PC-9 (cell line): ENCODE measurements at places on chromosomes 13 and 19. TPM values are rescaled to one million over a fixed set of nuclear protein-coding genes. Genes with fewer than 3 reads are reported as not detected.

DNA sequence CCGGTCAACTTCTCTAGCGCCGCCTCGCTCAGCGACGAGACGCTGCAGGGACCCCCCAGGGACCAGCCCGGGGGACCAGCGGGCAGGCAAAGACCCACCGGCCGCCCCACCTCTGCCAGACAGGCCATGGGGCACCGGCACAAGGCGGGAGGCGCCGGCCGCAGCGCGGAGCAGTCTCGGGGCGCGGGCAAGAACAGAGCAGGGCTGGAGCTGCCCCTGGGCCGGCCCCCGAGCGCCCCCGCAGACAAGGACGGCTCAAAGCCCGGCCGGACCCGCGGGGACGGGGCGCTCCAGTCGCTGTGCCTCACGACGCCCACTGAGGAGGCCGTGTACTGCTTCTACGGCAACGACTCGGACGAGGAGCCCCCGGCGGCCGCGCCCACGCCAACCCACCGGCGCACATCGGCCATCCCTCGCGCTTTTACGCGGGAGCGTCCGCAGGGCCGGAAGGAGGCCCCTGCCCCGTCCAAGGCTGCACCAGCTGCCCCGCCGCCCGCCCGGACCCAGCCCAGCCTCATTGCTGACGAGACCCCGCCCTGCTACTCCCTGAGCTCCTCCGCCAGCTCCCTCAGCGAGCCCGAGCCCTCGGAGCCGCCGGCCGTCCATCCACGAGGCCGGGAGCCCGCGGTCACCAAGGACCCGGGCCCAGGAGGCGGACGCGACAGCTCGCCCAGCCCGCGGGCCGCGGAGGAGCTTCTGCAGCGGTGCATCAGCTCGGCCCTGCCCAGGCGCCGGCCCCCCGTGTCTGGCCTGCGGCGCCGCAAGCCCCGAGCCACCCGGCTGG lies 11.3 kb downstream of the C19orf25 start:
- no peaks in the 10 kb centered on the region for H3K36me3 ChIP-seq
- no peak overlapping the region for H3K4me3 ChIP-seq
- no peaks in the 10 kb centered on the region for H3K4me1 ChIP-seq
- DNase-seq, result no peak
- H3K27ac ChIP-seq, result no peak overlapping the region
- H3K27me3 ChIP-seq, result no peaks in the 10 kb centered on the region

GRCh38 chr19:27720155-27720554 lies 1492.8 kb downstream of the UQCRFS1 start:
- H3K27me3 ChIP-seq, result no peaks in the 10 kb centered on the region
- H3K27ac ChIP-seq, result no peak overlapping the region
- no peaks in the 10 kb centered on the region for H3K36me3 ChIP-seq
- H3K4me1 ChIP-seq, result no peaks in the 10 kb centered on the region
- no peak overlapping the region for H3K4me3 ChIP-seq

Gene ZNF177
- 0.38 and 0.55 TPM in 2 replicates for total RNA-seq

Gene LSM7
- total RNA-seq, result 80.2 and 83.4 TPM in 2 replicates

DNA sequence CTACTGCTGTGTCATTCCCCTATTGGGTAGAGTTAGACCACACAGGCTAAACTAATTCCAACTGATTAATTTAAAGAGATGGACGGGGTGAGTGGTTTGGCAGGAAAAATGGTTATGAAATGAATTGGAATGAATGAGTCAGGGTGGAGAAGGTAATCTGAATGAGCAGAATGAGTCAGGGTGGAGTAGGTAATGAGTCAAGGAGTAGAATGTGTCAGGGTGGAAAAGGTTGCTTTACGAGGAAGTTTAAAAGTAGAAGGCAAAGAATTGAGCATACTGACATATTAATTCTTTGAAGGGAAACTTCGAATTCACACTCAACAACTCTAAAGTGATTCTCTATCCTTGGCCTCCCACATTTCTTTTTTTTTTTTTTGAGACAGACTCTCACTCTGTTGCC lies 12.7 kb upstream of the ZNF121 start:
- peaks cover 20% of the 10 kb centered on the region for H3K4me1 ChIP-seq
- H3K27me3 ChIP-seq, result no peaks in the 10 kb centered on the region
- DNase-seq, result peak; percentile 94
- no peaks in the 10 kb centered on the region for H3K36me3 ChIP-seq
- peak overlapping the region; percentile 86 for H3K27ac ChIP-seq

DNA sequence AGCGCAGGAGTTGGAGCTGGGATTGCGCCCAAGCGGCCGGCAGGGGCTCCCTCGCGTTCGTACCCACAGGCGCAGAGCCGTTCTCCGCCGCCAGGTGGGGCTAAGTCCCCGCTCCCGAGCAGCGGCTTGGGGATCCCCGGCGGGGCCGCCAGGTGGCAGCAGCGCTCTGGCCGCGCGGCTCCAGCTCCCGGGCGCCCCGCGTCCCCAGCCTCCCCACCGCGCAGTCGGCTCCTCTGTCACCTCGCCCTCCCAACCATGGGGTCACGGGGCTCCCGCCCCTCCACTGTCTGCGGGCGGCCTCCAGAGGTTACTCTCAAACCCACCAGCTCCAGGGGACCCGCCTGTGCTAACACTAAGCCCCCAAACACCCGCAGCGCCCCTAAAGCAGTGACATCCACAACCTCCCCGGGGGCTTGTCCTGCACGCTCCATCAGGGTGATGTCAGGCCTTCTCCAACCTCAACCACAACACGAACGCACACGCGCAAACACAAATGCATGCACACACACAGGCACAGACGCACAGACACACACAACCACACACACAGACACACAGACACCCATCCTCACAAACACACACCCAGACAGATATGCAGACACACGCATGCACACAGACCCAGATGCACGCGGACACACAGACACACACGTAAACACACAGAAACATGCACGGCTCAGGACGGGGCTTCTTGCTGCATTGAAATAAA lies 18.4 kb upstream of the KCTD15 start:
- DNase-seq, result no peak
- no peaks in the 10 kb centered on the region for H3K36me3 ChIP-seq
- peaks cover 54% of the 10 kb centered on the region for H3K27me3 ChIP-seq
- H3K27ac ChIP-seq, result no peak overlapping the region
- no peaks in the 10 kb centered on the region for H3K4me1 ChIP-seq
- H3K4me3 ChIP-seq, result no peak overlapping the region

Gene ZNF536
- total RNA-seq, result not detected in 2 replicates

- H3K27me3 ChIP-seq, result no peaks in the 10 kb centered on the region
- no peak overlapping the region for H3K4me3 ChIP-seq
- H3K27ac ChIP-seq, result no peak overlapping the region
- no peaks in the 10 kb centered on the region; the same call in 1 of the 2 replicates for H3K4me1 ChIP-seq
- no peak for DNase-seq
These were observed 20.9 kb downstream of the COG6 start for GRCh38 chr13:39676315-39676876.

Gene LRRC63
- 0.28 TPM in 1 of 2 replicates, not detected in the other for total RNA-seq

Gene ZSWIM9
- total RNA-seq, result 8.3 and 12.0 TPM in 2 replicates

Gene RASAL3
- total RNA-seq, result not detected in 2 replicates

DNA sequence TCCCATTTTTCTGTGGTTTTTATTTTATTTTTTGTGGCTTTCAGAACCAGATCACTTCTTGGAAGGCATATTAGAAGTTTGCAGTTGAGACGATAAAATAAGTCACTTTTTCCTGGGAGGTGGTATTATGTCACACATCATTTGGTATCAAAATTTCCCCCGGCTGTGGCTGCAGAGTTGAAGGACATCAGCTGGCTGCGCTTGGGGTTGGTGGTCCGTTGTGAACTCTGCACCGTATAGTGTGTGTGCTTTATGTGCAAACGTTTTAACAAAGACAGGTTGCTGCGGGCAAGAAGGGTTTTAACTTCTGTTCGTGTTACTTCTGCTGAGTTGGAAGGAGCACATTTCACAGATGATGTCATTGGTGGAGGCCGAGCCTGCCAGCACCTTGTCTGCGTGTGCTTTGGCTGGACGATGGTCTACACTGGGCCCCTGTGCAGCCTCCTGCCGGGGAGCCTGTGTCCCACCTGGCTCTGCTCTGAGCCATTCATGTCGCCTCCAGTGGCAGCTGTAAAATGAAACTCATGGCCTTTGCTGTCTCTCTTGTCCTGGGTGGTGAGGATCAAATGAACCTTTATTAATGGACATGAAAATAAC lies 9.6 kb downstream of the ATP11A start:
- H3K36me3 ChIP-seq, result no peaks in the 10 kb centered on the region
- H3K27me3 ChIP-seq, result no peaks in the 10 kb centered on the region
- H3K27ac ChIP-seq, result no peak overlapping the region
- DNase-seq, result no peak

DNA sequence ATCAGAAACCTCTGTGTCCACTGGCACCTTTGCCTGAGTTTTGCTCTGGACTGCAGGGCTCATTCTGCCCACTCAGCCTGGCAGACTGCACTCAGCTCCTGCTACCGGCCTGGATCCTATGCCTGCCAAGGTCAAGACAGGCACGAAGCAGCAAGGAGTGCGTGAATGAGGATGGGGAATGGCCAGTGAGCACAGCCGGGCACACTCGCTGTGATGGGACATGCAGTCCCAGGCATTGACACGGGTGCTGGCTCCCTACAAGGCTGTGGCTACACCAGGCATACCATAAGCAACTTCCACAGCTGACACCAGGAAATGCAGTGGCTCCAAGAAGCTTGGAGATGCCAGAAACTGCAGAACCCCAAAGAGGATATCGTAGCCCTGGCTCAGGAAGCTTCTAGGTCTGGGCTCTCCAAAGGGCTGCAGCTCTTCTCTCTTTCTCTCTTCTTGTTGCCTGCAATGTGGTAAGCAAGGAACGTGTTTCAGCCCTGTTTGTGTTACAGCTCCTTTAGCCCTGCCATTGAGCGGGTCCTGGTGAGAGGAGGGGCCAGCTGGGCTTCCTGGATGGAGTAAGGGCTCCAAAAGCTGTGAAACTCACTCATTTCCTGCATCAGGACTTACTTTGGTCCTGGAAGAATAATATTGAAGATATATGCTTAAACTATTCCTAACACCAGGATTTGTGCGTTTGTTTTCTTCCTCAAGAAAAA lies 832.6 kb upstream of the SLITRK5 start:
- H3K27ac ChIP-seq, result no peak overlapping the region
- no peaks in the 10 kb centered on the region for H3K36me3 ChIP-seq
- H3K27me3 ChIP-seq, result no peaks in the 10 kb centered on the region
- no peak for DNase-seq
- no peak overlapping the region for H3K4me3 ChIP-seq

- peaks cover 25% of the 10 kb centered on the region; the same call in 1 of the 2 replicates for H3K36me3 ChIP-seq
- H3K27me3 ChIP-seq, result no peaks in the 10 kb centered on the region
- no peak overlapping the region for H3K4me3 ChIP-seq
- no peaks in the 10 kb centered on the region for H3K4me1 ChIP-seq
- no peak for DNase-seq
These were observed 63.8 kb upstream of the LDLR start for GRCh38 chr19:11025445-11025844.

GRCh38 chr13:27172495-27172842 lies 858 bp upstream of the USP12 start:
- peak; percentile 46 for DNase-seq
- H3K27me3 ChIP-seq, result no peaks in the 10 kb centered on the region
- H3K36me3 ChIP-seq, result no peaks in the 10 kb centered on the region
- H3K4me1 ChIP-seq, result peaks cover 28% of the 10 kb centered on the region
- peak overlapping the region; percentile 90 for H3K4me3 ChIP-seq

Gene SLC15A1
- 0.55 and 0.65 TPM in 2 replicates for total RNA-seq

- H3K4me3 ChIP-seq, result no peak overlapping the region
- H3K36me3 ChIP-seq, result no peaks in the 10 kb centered on the region
- H3K27me3 ChIP-seq, result no peaks in the 10 kb centered on the region
- peaks cover 15% of the 10 kb centered on the region for H3K4me1 ChIP-seq
- H3K27ac ChIP-seq, result no peak overlapping the region
These were observed 74.0 kb downstream of the DHRS12 start for GRCh38 chr13:51729866-51730553.

Gene CEBPA
- total RNA-seq, result 8.9 and 9.2 TPM in 2 replicates

- no peaks in the 10 kb centered on the region for H3K27me3 ChIP-seq
- no peak for DNase-seq
These were observed 173.7 kb downstream of the KLF12 start for GRCh38 chr13:73960474-73960873.

Gene IGFL2
- 1.0 TPM in 1 of 2 replicates, not detected in the other for total RNA-seq

Gene LCP1
- 131 and 197 TPM in 2 replicates for total RNA-seq

DNA sequence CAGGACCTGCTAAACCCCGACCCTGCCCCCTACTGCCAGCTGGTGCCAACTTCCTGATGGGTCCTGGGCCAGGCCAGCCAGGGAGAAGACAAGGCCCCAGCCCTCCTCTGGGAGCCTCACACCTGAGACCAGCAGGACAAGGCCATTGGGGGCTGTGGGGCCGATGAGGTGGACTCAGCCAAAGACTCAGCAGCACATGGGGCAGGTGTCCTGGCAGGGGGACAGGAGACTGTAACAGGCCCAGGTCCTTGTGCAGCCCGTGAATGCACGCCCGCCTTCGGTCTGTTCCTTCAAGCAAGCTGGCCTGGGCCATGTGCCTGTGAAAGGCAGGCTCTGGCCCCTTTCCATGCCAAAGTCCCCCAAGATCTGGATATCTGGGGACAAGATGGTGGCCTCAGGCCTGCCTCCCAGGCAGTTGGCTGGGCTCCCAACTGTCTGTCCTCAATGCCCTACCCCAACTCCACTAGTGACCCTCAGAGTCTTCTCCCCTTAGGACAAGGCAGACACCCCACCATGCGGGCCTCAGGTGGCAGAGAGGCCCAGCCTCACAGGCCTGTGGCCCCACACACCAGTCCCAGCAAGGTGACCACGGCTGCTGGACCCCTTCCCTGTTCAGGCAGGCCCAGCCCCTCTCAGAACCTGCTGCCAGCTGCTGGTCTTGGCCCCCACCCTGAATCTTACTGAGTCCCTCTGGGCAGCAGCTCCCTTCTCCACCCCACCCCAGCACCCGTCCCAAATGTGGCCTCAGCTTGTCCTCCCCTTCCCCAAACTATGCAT lies 12.3 kb downstream of the CEACAM19 start:
- H3K27me3 ChIP-seq, result no peaks in the 10 kb centered on the region
- H3K4me3 ChIP-seq, result no peak overlapping the region
- peak overlapping the region; percentile 87; the same call in 1 of the 2 replicates for H3K27ac ChIP-seq
- H3K4me1 ChIP-seq, result peaks cover 34% of the 10 kb centered on the region
- no peaks in the 10 kb centered on the region for H3K36me3 ChIP-seq
- no peak for DNase-seq

Gene PSG3
- not detected in 2 replicates for total RNA-seq

Gene CAPN12
- total RNA-seq, result 38.4 and 43.9 TPM in 2 replicates

Gene STAP2
- 26.9 and 29.8 TPM in 2 replicates for total RNA-seq

- no peaks in the 10 kb centered on the region for H3K36me3 ChIP-seq
- peak within 1 kb of the TSS; percentile 58 for H3K4me3 ChIP-seq
- no peak within 1 kb of the TSS for H3K27ac ChIP-seq
- H3K27me3 ChIP-seq, result peaks cover 11% of the 10 kb centered on the region; the same call in 1 of the 2 replicates
These were observed at the start of gene SMAD9 for GRCh38 chr13:36919833-36920615. Gene SMAD9, minus strand, starts transcription at chr13:36920238. Its CDS starts 40,549 bp downstream, at chr13:36879689.
